ENCODE measurements at places on chromosomes 1 and 21.
A peak's percentile ranks its signal among the peaks of the same experiment; 100 is the strongest.

GRCh38 chr1:156386134-156386901, 17.3 kb downstream of the RHBG start:
- no peak for DNase-seq

DNA sequence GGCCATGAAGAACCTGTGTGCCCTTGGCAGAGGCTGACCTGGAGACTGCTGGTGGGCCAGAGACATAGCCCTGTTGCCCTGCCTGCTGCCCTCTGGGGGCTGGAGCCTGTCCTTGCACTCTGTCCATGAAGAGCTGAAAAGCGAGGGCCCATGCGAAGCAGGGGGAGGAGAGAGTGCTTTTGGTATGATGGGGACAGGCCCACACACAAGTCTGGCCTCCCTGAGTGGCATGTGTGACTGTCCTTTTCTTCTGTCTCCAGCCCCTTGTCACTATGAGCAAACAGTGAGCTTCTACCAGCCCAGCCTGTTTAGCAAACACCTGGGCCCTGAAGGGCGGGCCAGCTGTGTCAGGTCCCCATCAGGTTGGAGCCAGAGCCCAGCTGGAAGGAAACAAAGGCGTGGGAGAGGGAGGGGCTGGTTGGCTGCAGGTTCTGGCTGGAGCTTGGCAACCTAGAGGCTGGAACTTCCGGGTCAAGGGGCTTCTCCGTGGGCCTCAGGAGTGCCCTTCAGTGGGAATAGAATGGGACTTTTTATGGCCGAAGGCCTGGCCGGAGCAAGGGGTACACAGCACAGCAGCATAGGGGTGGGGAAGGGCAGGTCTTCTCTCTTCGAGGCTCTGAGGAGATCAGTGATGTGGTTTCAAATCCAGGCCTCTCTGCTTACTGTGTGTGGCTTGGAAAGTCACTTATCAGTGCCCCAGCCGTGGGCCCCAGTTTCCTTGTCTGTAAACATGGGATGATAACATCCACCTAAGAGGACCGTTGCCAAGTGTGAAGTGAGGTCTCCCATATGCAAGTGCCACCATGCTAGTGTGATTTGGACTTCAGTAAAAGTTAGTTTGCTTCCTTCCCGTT, 14.3 kb downstream of the QSOX1 start:
- no peak for DNase-seq

GRCh38 chr1:36968730-36969129, 65.6 kb downstream of the GRIK3 start:
- no peak for DNase-seq

DNA sequence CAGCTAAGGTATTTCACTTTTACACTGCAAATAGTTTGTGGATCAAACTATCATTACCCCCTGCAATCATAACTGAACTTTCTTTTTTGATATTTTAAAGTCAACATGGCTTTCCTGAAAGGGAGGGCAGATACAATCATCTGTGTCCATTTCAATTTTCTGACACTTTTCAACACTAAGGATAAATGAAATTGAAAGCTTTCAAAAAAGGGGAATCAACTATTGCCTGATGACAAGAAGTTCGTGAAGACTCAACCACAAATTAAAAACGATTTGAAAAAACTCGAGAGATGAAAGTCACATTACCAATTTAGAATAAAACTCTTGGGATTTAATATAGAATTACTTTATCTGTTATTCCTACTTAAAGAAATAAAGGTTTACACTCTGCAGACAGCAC, 11.7 kb downstream of the SRSF4 start:
- DNase-seq = no peak

DNA sequence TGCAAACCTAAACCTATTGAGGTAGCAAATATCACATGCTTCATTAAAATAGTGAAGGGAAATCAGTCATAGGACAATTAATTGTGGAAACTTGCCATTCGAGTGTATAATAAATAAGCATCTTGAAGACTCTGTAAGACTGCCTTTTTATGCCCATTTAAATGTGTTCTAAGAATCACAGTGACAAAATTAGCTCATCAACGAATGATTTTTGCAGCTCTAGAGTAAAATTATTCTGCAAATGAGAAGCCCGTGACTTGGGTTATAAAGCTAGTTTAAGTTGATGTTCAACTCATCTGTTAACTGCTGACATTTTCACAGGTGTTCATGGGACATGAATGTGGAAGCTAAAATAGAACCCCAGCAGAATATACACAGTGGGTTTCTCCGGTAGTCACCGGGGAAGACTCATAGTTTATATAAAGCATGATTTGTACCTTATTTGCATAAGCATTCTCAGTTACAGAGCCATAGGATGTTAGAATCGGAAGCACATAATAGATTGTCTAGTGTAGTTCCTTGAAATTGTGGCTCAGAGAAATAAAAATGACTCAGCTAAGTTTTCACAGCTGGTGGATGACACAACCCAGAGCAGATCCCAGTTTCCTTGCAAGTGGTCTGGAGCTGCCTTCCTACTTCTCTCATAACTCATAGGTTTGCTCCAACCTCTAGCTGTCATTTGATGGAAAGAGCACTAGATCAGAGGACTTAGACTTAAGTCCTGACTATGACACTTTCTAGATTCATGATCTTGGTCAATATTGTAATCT, 107.3 kb downstream of the UCHL5 start:
- DNase-seq = no peak

GRCh38 chr1:91831132-91831930, 54.6 kb downstream of the TGFBR3 start:
- DNase-seq = no peak

- peak; percentile 5 for DNase-seq
These were observed 61.6 kb downstream of the PTGS2 start for GRCh38 chr1:186618401-186619170.

DNA sequence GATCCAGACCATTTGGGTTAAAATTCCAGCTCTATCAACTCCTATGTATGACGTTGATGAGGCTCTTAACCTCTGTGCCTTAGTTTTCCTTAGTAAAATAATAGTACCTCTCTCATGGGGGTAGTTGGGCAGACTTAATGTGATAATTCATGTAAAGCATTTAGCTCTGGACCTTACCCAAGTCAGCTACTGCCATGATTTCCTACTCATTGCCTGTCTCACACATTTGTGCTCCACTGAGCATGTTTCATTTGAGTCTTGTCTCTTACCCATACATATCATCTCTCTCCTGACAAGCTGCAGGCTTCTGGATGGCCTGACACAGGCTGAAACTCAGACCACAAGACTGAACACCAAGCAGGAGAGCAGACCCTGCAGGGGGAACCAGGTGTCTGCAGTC, 77.7 kb upstream of the ZBTB40 start:
- DNase-seq = no peak

DNA sequence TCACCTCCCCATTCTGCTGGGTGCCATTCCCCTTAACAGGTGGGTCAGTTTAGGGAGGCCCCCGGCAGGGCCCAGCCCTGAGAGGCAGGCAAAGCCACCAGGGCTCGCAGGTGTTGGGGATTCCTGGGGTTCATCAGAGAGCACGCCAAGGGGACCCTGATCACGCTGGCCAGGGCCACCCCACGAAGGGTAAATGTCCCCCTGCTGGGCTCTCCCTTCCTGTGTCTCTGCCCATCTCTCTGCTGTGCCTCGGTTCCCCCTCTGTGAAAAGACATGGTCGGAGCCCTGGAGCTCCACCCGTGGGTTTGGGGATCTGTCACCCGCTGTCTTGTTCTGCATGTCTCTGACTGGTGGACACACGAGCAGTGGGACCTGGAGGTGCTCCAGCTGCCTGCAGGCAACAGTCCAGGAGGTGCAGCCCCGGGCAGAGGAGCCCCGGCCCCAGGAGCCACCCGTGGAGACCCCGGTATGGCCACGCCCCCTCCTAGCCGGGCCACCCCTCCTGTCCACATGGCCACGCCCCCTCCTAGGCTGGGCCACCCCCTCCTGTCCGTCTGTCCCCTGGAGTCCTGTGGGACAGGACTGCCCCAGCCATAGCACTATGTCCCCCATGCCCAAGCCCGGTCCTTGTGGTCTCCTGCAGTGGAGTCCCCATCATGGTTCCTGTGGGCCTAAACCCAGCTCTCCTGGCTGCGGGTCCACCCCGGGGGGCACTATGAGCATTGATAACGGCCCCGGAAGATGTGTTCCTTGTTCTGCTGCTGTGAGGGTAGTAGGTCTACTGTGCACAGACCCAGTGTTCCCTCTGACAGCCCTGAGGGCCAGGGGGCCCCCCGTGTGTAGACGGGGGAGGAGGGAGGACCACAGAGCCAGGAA, 6.5 kb downstream of the AIRE start:
- DNase-seq = no peak

GRCh38 chr1:211843507-211844298, 13.1 kb upstream of the LPGAT1 start:
- DNase-seq = no peak

DNA sequence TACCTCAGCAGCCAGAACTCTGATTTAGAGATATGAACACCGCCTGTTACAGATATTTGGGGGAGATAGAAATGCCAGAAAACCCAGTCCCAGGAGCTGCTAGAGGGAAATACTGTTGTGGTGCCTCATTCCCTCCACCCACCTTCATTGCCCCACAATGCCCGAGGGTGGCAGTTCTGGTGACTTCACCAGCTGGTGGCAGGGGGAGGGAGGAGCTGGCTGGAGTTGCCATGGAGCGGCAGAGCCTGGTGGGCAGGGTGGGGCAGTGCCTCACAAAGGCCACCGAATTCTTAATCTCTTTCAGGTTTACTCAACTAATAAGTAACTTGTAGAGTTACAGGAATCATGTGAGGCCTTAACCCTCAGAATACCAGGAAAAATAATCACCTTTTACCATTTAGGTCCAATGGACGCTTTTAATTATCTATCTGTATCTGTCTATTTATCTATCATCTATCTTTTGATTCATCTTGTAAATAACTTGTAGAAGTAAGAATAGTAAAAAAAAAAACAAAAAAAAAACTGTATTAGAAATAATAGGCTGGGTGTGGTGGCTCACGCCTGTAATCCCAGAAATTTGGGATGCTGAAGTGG, 11.7 kb upstream of the S100A11 start:
- peak; percentile 59 for DNase-seq

DNA sequence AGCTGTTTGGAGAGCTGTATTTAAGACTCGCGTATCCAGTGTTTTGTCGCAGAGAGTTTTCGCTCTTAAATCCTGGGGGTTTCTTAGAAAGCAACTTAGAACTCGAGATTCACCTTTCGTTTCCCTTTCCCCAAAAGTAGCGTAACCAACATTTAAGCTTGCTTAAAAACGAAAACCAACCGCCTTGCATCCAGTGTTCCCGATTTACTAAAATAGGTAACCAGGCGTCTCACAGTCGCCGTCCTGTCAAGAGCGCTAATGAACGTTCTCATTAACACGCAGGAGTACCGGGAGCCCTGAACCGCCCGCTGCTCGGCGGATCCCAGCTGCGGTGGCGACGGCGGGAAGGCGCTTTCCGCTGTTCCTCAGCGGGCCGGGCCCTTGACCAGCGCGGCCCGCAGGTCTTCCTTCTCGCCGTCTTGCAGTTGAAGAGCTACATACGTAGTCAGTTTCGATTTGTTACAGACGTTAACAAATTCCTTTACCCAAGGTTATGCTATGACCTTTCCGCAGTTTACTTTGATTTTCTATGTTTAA, 1.9 kb downstream of the OLIG1 start:
- DNase-seq = no peak

DNA sequence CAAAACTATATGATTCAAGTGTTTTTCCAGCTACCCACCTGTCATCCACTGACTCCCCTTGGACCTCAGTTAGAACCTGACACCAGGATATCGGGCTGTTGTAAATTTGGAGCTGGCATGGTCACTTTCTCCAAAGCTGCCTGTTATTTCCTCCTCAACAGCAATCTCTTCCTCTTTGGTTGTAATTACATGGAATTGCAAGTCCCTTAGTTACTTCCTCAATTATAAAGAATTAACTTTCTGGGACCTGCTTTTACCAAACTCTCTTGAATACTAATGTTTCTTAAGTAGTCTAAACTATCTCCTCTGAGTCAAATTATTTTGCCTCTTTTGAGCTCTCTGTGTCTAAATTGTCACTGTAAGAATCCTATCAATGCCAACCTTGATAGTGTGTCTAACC, 150.3 kb upstream of the SGIP1 start:
- DNase-seq = no peak

DNA sequence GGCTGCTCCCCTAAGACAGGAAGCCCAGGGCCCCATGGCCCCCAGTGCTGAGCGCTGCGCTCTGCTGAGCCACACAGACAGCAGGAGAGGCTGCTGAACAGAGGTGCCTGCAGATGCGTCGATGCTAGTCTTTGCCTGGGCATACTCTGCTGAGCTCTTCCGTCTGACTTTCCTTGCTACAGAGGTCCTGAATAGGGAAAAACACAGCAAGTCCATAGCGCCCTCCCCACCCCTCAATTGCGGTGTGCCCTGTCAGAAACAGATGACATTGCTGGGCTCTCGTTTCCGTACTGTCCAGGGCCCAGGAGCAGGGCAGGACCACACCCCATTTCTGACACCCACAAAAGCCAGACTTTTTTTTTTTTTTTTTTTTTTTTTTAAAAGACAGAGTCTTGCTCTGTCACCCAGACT, 252.5 kb downstream of the SDCCAG8 start:
- no peak for DNase-seq

DNA sequence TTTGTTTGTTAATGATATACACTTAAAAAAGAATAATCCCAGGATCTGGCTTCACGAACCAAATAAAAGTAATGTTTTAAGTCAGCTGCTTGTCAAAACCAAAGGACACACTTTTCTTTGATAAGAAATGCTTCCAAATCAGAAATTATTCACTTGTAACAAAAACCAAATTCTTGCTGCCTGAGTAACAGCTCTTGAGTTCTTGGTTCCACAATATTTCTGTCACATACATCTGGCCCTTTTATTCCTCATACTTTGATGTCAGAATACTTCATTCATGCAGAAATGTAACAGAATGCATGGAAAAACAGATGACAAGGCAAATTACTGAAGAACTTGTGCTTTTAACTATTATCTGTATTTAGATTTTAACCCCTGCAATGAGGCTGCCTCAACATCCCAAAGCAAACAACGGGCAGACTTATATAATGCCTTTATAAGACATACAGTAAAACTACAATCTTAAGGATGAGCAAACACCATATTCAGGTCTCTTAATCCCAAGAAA, 1.5 kb downstream of the VAMP4 start:
- no peak for DNase-seq

GRCh38 chr1:208158640-208159554, 85.3 kb downstream of the PLXNA2 start:
- DNase-seq = no peak

DNA sequence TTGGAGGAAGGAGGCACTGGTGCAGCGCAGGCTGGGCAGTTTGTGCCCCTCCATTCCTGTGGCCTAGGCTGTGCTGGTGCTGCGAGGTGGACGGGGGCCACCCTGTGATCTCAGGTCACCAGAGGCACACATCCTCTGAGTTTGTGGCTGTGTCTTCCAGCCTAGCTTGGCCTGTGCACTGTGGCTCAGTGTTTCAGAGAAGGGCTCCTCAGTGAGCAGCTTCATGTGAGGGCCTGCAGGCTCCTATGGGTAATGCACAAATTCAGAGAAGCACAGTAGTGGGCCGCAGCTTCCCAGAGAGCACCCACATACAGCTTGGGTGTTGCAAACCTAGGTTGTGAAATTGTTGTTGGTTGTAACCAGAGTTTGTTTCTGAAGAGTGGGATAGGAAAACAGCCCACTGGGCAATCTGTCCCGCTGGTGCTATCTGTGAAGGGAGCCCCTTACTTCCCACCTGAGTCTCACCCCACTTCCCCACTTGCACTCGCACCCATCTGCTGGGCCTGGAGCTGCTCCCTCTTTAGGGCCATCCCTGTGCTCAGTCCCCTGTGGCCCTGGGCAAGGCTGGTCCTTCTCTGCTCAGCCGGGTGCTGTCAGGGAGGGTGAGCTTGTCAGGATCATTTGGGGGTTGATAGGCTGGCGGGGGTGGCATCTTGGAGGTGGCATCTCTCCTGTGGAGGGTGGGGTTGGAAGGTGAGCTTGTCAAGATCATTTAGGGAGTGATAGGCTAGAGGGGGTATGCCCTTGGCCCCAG, 30.2 kb downstream of the SNAP47 start:
- no peak for DNase-seq

- peak; percentile 24 for DNase-seq
These were observed 682 bp downstream of the SUCO start for GRCh38 chr1:172533513-172534151.

Data from activated CD4-positive, alpha-beta T cell treated with anti-CD3 and anti-CD28 coated beads for 4 hours (primary cell).